Activated T-cell treated with anti-CD3 and anti-CD28 coated beads, Interleukin-2, amount 50 U/mL, for 4 hours (primary cell): ENCODE measurements at places on chromosomes 11 and 22. TPM values are rescaled to one million over a fixed set of nuclear protein-coding genes. Genes with fewer than 3 reads are reported as not detected.

The TRPM5 gene
- not detected for total RNA-seq

The KCTD14 gene
- total RNA-seq, result 0.38 TPM

The CD3G gene
- 102 TPM for total RNA-seq

The OR10G4 gene
- not detected for total RNA-seq

The TH gene
- total RNA-seq, result not detected

The PNPLA3 gene
- not detected for total RNA-seq

The SLC22A9 gene
- total RNA-seq, result not detected

The PANX3 gene
- total RNA-seq, result not detected

The PHOX2A gene
- not detected for total RNA-seq

The RASGRP2 gene
- total RNA-seq, result 3.7 TPM

The TBX10 gene
- total RNA-seq, result not detected

The TMPRSS4 gene
- total RNA-seq, result not detected

The KCNJ11 gene
- 0.95 TPM for total RNA-seq

The NAALADL1 gene
- total RNA-seq, result 7.7 TPM

The SESN3 gene
- total RNA-seq, result 9.3 TPM

GRCh38 chr11:35983981-35984380 lies 40.1 kb downstream of the LDLRAD3 start:
- no peak for DNase-seq

DNA sequence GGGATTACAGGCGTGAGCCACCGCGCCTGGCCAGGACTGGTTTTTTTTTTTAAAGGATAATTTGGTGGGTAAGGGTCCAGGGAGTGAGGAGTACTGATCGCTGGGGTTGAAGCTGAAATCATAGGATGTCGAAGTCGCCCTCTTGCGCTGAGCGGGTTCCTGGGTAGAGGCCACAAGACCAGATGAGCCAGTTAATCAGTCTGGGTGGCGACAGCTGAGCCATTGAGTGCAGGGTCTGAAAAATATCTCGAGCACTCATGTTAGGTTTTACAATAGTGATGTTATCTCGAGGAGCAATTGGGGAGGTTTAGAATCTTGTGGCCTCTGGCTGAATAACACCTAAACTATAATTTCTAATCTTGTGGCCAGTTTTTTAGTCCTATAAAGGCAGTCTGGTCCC lies 7.8 kb downstream of the APOL5 start:
- no peak for DNase-seq

DNA sequence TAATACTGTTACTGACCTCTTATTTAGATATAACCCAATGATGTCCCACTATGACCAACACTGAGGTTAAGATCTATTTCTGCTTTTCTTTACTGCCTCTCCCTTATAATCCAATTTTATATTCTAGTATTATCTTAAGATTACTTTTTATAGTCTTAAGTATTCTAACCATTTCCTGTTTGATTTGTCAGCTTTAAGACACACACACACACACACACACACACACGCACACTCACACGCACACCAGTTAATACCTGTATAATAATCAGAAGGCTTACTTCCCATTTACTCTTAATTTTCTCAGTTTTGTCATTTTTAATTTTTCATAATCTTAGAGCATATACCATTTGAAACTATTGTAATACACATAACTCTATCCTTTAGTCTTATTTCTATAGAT lies 226.0 kb upstream of the C11orf87 start:
- DNase-seq, result no peak

DNA sequence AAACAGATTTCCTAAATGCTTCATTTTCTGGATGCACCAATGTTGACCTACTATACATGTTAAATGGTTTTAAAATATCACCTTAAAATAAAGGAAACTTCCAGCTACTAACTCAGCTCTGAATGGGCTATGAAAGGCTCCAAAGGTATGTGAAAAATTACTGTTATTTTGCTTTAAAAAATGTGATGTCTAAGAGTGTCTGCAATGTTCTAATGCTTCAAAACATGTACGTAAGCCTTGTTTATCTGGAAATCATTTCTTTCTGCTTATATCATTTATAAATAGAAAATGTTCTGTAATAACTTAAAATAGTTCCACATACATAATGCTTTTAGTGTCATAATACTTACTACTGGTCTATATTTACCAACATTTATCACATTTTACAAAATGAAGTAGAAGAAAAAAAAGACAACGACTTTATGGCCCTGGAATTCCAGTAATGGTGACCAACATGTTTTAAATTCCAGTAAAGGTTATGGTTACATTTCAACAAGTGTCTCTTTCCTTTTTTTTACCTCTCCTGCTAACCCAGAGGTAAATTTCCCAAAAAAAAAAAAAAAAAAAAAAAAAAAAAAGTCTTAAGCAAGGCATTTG lies 2.5 kb downstream of the BDNF start:
- DNase-seq, result no peak

GRCh38 chr11:15707971-15708370 lies 593.2 kb downstream of the INSC start:
- DNase-seq, result no peak

DNA sequence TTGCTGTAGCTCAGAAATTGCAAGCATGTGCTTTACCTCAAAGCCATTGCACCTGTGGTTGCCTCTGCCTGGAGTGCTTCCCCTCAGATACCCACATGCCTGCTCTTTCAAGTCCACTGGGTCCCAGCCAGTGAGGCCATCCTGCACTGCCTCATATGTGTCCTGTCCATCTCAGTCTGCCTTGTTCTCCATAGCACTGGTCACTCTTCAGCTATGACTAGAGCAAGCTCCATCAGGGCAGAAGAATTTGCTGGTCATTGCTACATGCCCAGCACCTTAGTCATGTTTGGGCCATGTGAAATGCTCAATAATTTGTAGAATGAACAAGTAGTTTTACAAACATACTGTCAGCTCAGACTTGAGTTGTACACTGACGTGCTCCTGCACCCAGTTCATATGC lies 64.4 kb upstream of the HORMAD2 start:
- no peak for DNase-seq

DNA sequence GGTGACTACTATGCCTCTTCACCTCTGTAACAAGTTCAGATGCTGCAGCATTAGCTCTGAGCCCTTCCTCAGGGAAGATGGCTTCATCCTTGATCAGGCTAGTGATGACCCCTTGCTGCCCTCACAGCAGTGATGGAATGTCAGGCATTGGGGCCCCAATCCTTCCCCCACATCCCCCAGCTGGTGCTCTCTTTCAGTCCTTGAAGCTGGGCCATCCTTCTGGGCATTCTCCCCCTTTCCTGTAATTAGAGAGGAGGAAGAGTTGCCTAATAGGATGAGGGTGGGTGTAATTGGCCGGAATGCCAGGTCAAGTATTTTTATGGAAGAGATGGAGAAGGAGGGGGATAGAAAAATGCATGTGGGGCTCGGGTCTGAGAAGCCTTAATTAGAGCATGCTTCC lies 62.6 kb downstream of the TRAF6 start:
- no peak for DNase-seq

DNA sequence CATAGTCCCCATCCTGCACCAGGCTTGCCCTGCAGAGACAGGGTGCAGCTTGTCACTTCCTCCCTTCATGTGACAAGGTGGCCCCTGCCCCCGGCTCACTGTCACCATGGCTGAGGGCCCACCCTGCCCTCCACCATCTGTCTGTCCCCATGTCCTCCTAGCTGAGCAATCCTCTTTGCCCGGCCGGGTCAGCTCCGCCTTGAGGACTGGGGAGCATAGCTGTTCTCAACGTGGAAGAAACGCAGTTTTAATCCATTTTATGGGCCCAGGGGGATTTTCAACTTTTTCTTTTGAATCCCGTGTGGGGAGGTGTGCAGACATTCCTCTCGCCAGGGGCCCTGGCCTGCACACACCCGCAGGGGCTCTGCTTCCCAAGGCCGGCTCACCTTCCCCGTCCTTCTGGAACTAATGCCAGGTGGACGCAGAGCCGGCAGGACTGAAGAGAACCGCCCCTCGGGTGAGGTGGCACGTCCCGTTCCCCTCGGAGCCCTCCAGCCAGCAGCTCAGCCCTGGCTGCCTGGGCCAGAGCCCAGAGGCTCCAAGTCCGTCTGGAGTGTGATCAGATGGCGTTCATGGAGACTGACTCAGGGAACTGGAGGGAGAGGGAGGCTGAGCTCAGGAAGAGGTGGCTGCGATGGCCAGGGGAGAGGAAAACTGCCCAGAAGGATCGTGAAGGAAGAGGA lies 1108.7 kb downstream of the BRD1 start:
- DNase-seq, result no peak

GRCh38 chr11:121540627-121541026 lies 87.9 kb upstream of the SORL1-AS1 start:
- no peak for DNase-seq

DNA sequence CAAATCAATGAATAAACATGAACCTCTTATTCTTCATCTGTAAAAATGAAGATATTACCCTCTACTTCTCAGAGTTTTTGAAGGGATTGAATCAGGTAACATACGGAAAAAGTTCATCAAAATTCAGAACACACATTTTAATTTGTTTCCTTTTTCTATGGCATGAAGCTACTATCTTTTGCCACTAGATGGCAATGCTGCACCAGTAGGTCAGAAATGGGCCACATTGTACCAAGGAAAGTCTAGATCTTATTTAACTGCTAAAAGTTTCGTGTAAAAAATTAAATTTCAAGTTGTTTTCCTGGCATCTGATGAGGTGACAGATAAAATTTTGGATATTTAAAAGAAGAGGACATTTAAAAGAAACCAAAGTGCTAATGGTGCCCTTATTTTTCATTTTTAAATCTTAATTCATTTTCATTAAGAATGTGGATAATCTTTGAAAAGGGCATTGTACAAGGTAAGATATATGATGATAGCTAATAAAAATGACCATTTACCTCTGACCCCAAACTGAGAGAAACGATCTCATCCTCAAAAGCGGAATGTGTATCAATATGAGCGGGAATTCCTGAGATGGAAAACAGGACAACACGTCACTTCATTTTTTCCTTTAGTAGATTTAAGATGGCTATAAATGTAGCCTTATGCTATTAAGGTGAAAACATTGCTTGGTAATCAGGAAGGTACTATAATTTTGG lies 16.1 kb downstream of the ALKBH8 start:
- DNase-seq, result no peak

- DNase-seq, result no peak
These were observed 108.3 kb downstream of the CTTN start for GRCh38 chr11:70506658-70506970.

- no peak for DNase-seq
These were observed 563 bp downstream of the GATD1 start for GRCh38 chr11:776561-777287.

- DNase-seq, result no peak
These were observed 125.3 kb downstream of the FEZ1 start for GRCh38 chr11:125370561-125371389.

GRCh38 chr11:83611600-83611999 lies 325.4 kb upstream of the CCDC90B start:
- no peak for DNase-seq

DNA sequence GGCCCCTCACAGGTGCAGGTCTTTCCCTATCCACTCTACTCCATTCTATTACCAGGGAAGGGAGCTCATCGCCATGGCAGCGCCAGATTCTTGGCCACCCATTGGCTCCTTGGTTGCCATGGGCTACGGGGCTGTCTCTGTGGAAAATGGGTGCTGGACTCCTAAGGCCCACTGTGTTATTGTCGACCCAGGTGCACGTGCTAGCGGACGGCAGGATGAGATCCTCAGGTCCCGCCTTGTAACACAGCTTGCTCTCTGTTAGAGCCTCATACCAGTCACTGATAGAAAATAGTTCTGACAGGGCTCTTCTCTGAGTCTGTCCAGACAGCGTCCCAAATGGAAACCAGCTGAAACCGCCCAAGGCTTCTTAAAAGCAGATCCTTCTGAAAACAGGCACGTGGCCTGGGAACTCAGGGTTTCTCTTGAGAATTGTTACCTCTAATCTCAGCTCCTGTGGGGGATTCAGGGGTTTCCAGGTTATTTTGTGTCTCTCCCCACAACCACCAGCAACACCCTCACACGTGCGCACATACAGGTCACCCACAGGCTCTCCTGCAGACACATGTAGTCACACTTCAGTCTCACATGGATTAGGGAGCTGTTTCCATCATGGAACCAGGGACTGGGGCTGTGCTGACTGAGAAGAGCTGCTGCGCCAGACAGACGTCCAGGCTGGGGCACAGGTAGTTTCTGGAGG lies 1.5 kb downstream of the TUB start:
- no peak for DNase-seq

GRCh38 chr11:14309425-14310192 lies 49.4 kb downstream of the RRAS2 start:
- DNase-seq, result no peak

DNA sequence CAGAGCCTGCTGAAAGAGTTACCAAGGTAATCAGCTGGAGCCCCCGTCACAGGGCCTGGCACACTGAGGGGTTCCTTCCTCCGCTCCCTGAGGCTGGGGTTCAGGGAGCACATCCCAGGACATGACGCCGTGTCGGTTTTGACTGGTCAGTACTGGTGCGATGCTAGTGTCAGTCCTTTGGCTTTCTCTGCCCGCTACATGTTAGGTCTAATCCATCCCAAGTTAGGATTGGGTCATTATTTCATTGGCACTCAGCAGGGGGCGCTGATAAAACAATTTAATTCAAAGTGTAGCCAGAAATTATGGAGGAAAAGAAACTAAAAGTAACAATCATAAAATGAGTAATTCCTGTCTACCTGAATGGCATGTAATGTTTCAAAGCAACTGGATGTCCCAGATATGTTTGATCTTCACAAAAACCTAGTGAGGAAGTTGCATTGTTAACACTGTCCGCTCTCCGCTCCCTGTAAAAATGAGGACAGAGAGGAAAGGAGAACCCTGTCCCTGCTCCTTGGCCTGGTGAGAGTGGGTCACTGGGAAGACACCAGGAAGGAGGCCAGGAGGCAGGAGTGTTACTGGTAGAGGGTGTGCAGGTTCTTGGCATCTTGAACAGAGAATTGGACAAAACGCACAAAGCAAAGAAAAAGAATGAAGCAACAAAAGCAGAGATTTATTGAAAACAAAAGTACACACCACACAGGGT lies 27.1 kb downstream of the TSKU start:
- no peak for DNase-seq

DNA sequence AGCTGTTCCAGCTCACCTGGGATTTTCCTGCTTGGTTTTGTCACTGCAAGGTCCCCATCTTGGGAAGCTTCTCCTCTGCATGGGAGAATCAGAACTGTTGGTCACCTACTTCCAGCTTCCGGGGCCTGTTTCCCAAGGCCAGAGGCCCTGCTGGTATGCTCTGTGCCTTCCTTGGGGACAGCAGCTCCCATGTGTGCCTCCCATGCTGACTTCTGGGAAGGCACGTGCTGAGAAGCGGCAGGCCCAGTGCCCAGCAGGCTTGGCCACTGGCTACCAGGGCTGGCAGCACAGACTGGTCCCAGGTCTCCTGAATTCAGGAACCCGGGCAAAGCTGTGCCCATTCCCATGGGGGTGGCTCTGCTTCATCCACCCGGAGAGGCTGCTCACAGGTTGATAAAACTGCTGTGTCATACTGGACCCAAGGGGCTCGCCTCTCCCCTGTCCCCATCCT lies 33.8 kb downstream of the MYEOV start:
- no peak for DNase-seq

DNA sequence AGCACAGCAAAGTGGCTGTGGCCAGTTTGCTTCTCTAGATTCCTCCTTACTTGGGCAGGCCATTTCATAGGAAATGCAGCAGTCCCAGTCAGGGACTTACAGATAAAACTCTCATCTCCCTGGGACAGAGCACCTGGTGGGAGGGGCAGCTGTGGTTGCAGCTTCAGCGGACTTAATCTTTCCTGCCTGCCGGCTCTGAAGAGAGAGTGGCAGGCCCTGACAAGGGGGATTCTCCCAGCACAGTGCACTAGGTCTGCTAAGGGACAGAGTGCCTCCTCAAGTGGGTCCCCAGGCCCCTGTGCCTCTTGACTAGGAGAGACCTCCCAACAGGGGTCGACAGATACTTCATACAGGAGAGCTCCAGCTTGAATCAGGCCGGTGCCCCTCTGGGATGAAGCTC lies 1649.1 kb downstream of the LRRC4C start:
- DNase-seq, result no peak
